ENCODE measurements at places on chromosomes 6 and 20.

DNA sequence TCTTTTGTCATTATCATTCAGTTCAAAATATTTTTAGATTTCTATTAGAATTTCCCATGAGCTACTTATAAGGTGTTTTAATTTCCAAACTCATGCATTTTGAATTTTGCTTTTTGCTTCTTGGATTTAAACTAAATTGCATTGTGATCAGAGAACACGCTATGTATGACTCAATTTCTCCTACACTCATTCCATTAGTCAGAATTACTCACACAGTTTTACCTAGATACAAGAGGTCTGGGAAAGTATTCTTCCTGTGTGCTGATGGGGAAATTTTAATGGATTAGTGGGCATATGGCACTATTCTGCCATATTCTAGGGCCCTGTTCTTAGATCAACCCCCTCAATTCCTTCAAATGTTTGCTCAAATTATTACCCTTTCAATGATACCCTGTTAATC, 49.9 kb upstream of the BMP5 start:
- DNase-seq = no peak

- DNase-seq = no peak
Measured at GRCh38 chr20:37704955-37705354, 11.1 kb downstream of the CTNNBL1 start.

DNA sequence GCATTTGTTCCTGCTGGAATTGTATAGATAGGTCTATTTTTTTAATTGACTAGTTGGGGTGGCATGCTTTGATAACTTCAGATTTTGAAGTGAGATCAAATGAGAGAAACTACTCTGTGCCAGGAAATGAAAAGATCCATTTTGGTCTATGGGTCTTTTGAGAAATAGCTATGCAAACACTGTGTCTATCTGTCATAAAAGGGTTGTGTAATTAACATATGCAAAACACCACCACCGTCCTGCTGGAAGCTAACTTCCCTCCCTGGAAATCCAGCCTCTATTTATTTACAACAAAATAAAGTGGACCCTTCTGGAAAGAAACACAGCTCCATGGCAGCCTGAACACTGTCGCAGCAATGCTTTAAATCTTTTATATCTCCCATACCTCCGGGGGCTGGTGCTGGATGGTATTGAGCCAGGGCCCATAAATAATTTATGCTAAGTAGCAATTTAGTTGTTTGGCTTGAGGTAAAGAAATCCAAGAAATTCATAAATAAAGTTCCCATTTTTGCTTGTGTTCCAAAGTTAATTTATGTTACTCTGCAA, 244.2 kb upstream of the POU3F2 start:
- no peak for DNase-seq

DNA sequence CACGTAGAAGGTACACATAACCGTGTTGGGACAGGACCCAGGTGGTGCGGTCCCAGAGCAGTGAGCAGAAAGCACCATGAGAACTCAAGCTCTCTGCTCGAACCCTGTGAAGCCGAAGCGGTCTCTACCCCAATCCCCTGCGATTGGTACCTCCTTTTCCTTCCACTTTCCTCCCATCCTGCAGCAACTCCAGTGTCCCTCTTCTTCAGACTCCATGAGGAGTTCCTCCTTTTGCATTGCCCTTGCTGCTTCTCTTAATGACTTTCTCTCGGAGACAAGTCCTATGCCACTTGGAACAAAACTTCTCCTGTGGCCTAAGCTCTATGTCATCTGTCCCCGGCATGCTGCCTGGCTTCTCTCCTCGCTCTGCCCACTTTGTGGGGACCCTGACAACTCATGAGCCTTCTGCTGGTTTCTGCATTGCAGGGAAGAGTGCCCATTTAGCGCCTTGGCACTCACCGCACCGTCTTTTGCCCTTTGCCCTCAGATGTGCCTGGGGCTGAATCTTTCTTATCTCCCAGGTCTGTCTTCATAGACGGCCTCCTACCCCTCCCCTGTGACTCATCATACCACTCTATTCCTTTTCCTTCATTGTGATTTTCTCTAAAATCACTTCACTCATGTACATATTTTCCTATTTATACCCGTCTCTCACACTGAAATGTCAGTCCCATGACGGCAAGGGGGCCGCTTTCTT, 9.2 kb upstream of the ZNF831 start:
- DNase-seq = no peak

DNA sequence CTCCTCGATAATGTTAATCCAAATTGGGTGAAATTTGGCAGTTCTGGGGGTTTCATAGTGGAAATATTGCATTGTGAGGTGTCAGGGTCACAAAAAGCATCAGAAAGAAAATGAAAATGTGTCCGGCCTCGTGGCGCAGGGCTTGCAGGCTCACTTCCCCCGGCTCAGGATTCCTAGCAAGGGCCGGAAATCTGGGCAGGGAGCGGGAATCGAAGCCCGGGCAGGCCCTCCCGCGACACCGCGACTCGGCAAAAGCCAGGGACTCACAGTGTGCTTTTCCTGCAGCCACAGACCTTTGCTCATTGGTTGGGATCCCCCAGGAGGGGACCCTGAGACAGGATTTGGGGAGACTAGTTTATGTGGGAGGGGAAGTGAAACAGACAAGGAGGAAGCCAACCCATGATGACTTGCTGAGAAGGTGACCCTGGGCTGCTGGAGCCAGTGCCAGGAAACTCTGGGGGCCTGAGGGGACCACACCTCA, 847 bp upstream of the CD93 start:
- DNase-seq = no peak

- DNase-seq = no peak
Measured at GRCh38 chr6:51029561-51029960, 210.9 kb downstream of the TFAP2B start.

- DNase-seq = no peak
Measured at GRCh38 chr6:139325125-139325524, 33.3 kb upstream of the TXLNB start.

DNA sequence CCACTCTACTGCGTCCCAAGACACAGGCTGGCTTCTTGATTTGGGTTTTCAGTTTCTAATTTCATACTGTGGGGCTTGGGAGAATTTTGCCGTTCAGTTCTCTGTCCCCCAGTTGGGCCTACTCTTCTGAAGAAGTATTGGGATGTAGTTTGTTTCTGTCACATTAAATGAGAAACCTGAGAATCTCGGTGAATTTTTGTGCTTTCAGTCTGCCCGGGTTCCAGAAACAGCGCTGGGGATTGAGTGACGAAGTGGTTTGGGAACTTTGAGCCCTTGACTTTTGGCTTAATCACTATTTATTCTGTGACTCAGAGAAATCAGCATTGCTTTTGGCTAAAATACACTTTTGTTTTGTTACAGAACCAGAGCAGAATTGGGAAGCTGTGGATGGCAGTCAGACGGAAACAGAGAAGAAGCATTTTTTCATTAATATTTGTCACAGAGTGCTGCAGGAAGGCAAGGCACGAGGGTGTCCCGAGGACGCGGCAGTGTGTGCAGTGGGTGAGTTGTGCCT, 74.0 kb downstream of the IGF2R start:
- DNase-seq = no peak

- DNase-seq = no peak
Measured at GRCh38 chr20:34896086-34896621, 19.7 kb downstream of the ACSS2 start.

DNA sequence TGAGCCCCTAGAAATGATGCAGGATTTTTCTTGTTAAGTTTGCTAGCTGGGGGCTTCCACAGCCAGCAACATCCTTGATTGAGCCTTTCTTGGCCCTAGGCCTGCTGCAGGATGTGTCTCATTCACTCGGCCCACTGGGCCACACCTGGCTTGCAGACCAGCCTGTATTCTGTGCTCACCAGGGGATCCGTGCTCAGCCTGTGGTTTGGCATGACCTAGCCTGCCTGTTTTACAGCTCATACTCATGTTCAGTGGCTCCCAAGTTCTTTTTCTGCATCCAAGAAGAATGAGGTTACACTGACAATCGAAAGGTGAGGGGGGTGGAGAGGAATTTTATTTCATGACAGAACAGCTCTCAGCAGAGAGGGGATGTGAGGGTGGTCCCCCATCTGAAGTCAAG, 263.4 kb downstream of the RIMS1 start:
- no peak for DNase-seq

DNA sequence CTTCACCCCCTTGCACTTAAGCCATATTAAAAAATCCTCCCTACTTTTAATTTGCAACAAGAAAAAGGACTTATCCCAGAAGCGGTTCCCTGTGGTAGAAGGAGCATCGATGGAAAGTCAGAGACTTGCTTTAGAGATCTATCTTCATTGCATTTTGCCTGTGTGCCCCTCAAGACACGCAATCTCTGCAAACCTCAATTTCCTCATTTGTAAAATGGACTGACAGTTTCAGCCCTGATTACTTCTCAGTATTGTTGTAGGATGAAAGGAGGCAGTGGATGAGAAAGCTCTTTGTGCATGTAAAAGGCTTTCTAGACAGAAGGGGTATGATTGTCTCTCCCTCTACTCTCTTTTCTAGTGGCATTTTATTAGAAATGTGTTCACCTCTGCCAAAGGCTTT, 410.2 kb downstream of the CDC5L start:
- no peak for DNase-seq

DNA sequence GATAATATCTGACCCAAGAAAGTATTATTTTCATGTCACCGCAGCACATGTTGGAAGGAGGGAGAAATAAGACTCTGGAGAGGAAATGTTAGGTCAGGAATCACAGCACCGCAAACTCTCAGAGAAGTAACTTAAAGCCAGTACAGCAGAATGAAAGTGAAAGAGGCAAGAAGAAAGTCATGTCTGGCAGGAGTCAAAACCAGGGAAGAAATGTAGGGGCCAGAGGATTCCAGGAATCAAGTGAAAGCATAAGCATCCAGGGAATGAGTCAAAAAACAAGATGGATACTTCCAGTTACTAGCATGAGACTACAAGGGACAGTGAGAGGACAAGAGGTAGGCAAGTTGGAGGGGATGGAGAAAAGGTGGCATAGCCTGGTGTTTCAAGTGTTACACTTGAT, 80.4 kb downstream of the AK9 start:
- no peak for DNase-seq

GRCh38 chr6:111899531-111899930, 26.3 kb upstream of the FYN start:
- no peak for DNase-seq

- no peak for DNase-seq
Measured at GRCh38 chr20:44956410-44956809, 3.8 kb downstream of the TOMM34 start.

DNA sequence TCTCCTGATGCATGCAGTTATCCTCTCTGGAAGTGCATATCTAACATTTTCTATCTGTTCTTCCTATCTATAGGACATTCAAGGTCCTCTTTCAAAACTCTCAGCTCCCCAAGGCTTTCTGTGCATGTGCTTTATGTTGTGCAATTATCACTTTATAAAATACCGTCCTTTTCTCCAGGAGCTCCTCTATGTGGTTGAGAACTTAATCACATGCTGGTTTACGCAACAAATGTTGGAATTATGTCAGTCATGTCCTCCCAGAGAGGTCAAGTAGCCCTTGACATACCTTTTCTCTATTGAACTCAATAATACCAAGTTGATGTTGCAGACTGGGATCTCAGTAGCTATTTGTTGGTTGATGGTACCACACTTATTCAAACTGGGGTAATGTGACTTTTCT, 388.4 kb downstream of the BTBD3 start:
- no peak for DNase-seq

DNA sequence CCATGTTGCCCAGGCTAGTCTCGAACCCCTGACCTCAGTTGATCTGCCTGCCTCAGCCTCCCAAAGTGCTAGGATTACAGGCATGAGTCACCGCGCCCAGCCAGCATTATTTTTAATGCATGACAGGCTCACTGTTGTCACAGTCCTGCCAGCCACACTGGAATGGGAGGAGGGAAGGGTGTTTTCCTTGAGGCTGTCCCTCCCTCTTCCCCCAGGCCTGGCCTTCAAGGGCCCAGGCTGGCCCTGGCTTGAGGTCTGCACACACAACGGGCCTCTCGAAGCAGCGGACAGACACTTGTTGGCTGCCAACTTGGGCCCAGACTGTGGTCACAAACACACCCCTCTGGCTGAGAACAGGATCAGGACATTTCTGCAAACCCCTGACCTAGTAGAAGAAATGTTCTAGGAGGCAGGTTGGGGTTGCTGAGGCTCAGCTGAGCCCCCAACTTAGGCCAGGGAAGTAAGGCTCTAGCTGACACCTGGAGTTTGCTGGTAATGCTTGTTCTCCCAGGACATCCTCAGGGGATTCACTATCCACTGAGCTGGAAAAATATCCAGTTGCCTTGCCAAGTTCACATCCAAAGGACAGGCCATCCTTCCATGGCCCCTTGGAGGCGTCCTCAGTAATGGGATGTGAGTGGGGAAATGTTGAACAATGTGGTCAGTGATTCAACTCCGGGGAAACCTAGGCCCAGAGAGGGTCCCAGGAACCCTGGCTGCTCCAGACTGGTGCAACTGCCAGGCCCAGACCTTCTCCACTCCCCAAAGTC, 9.9 kb downstream of the SNTA1 start:
- no peak for DNase-seq

DNA sequence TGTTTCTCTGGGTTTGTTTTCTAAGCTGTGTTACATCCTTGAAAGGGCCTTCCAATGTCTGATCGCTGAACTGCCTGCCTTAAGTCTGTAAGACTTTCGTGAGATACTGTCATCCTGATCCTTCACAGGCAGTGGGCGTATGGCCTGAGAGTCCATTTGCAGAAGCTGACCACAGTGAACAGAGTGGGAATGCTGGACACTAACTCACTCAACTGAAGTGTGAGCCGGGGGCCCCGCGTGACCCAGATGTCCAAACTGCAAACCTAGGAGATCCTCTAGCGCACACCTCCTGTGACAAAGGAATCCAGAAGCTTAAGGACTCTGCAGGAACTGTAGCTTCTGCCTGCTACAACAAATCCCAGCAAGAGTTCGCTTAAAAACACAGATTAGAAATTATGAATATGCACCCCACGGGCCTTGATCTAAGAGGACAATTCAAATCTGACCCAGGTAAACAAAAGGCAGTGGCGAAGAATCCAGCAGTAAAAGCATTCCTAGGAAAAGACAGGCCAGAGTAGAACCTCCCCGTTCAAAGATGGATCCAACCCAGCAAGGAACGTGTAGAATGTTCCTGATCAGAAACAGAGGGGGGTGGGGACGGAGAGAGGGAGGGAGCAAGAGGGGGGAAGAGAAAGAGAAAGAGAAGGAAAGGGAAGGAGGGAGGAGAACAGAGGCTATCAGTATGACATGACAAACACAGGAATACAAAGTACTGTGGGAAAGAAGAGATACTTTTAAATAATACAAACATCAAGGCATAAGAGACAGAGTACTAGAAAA, 135.0 kb upstream of the AFDN start:
- no peak for DNase-seq

- no peak for DNase-seq
Measured at GRCh38 chr6:35128496-35128895, 12.6 kb downstream of the TCP11 start.

- peak; percentile 62 for DNase-seq
Measured at GRCh38 chr20:61673152-61673847, 392.4 kb downstream of the TAF4 start.

All from NCI-H1092 (cell line).